ENCODE measurements at places on chromosomes 12 and 14.

DNA sequence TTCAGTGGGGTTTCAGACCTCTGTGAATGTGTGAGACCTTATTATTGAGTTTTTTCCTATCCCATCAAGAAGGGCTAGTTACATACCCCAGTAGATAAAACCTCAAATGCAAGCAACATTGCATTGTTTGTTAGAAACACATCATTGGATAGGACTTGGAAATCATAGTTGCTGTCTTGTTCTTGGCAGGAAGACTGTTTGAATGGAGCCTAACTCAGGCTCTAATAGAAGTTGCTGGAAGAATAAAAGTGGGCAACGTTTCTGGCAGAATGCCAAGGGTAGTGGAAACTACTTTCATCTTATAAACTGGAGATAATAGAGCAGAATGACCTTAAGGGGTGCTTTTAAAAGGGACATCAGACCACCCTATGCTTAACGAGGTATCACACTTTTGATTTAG lies 9.9 kb upstream of the PTHLH start:
- no peak for DNase-seq

GRCh38 chr14:90678846-90679362 lies 137.3 kb downstream of the TTC7B start:
- DNase-seq, result no peak

DNA sequence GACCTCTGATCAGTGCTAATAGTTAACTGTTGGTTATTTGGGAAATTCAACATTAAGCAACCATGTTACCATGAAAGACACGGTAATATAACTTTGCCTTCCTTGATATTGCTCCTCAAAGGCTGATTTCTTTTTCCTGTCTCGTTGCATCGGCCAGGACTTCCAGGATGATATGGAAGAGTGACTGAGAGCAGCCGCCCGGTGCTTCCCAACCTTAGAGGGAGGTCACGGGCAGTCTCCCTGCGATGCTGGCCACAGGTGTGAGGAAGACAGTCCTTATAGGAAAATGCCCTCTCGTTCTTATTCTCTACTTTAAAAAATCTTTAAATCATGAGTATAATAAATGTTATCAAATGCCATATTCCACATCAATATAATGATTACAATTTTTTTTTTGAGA lies 33.1 kb upstream of the GPR132 start:
- DNase-seq, result no peak

DNA sequence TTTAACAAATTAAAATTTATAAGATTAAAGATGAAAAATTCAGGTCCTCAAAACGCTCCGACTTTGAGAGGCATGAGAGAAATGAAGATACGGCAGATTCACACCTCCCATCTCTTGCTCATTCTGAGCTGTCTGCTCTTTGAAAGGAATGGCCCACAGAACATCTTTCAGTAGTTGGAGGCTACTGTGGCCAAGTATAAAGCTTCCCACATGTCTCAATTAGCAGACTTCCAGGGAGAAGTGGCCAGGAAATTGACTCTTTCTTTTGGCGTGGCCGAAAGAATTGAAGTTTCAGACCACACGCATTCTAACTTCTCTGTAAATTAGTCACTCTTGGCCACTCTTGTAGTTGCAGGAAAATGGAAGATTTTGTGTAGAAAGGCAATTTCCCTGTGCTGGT lies 129.2 kb downstream of the DIP2B start:
- no peak for DNase-seq
